CD4-positive, alpha-beta T cell (primary cell): ENCODE measurements at places on chromosomes 16 and 17. TPM values are rescaled to one million over a fixed set of nuclear protein-coding genes. Genes with fewer than 3 reads are reported as not detected.

Gene CA7
- not detected for total RNA-seq

Gene ERN2
- not detected for total RNA-seq

Gene ADGRG1
- total RNA-seq = 1.8 TPM

Gene SRL
- not detected for total RNA-seq

- peak; percentile 84 for DNase-seq
- no peaks in the 10 kb centered on the region for H3K36me3 ChIP-seq
- peaks cover 41% of the 10 kb centered on the region for H3K4me1 ChIP-seq
- H3K27me3 ChIP-seq = no peaks in the 10 kb centered on the region
- H3K27ac ChIP-seq = peak within 1 kb of the TSS; percentile 83
- H3K4me3 ChIP-seq = peak within 1 kb of the TSS; percentile 59
Measured at GRCh38 chr17:35879773-35880654, at the start of gene CCL5. TSS of gene CCL5 (minus strand) at chr17:35880360.

GRCh38 chr17:8563981-8564602 lies 66.4 kb downstream of the MYH10 start:
- H3K36me3 ChIP-seq = no peaks in the 10 kb centered on the region
- H3K27me3 ChIP-seq = no peaks in the 10 kb centered on the region
- DNase-seq = no peak
- no peak overlapping the region for H3K4me3 ChIP-seq
- H3K4me1 ChIP-seq = no peaks in the 10 kb centered on the region
- H3K27ac ChIP-seq = no peak overlapping the region

- no peaks in the 10 kb centered on the region for H3K27me3 ChIP-seq
- no peak overlapping the region for H3K27ac ChIP-seq
- peaks cover 4% of the 10 kb centered on the region for H3K36me3 ChIP-seq
- H3K4me1 ChIP-seq = no peaks in the 10 kb centered on the region
Measured at GRCh38 chr17:31269036-31269577, 27.9 kb downstream of the OMG start.

- no peaks in the 10 kb centered on the region for H3K36me3 ChIP-seq
- H3K27ac ChIP-seq = no peak overlapping the region
- H3K4me3 ChIP-seq = no peak overlapping the region
- no peaks in the 10 kb centered on the region for H3K27me3 ChIP-seq
- peaks cover 35% of the 10 kb centered on the region for H3K4me1 ChIP-seq
- no peak for DNase-seq
Measured at GRCh38 chr17:17019891-17020456, 22.3 kb upstream of the MPRIP start.

GRCh38 chr17:83052241-83052564 lies 27.2 kb upstream of the METRNL start:
- H3K4me1 ChIP-seq = peaks cover 52% of the 10 kb centered on the region
- H3K27ac ChIP-seq = peak overlapping the region; percentile 85
- H3K4me3 ChIP-seq = peak overlapping the region; percentile 53

- peaks cover 39% of the 10 kb centered on the region for H3K4me1 ChIP-seq
- peak overlapping the region; percentile 100 for H3K4me3 ChIP-seq
Measured at GRCh38 chr17:2030779-2031163, 818 bp downstream of the DPH1 start.
